ENCODE measurements at places on chromosomes 2 and 18.
A peak's percentile ranks its signal among the peaks of the same experiment; 100 is the strongest.

- DNase-seq = no peak
These were observed 7.0 kb downstream of the ASIC4 start for GRCh38 chr2:219521066-219521880.

DNA sequence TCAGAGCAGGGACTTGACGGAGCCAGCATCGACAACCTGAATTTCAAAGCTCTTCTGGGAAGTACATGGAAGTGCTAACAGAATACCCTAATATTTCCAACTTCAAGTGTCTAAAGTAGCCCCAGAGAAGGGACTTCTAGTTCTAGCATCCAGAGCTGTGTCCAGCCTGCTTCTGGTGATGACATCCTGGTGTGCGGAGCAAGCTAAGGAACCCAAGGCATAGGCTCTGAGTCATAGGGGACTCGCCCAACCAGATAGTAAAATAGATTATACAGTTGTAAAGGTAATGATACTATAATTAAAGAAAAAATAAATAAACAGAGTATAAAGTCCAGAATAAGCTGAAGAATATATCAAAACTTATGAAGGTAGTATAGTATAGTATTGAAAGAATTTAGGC lies 108.1 kb upstream of the SERPINE2 start:
- no peak for DNase-seq

GRCh38 chr2:9525266-9525665 lies 30.4 kb downstream of the ADAM17 start:
- DNase-seq = no peak

GRCh38 chr2:66567729-66568128 lies 132.8 kb downstream of the MEIS1 start:
- DNase-seq = no peak

DNA sequence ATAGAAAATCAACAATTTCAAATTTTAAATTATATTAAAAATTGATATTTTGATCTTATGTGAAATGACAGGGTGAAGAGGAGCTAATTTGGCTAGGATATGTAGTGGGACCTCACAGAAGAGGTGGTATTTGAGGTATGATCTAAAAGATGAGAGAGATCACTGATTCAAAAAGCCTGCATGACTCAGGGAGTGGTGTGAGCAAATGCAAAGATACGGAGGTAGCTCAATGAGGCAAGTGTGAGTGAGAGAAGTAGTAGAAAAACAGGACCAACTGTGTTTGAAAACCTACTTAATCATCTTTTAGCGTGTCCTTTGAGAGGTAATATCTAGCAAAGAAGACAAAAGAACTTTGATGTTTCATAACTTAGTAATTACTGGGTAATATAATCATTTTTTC lies 557.5 kb downstream of the DSC3 start:
- no peak for DNase-seq

DNA sequence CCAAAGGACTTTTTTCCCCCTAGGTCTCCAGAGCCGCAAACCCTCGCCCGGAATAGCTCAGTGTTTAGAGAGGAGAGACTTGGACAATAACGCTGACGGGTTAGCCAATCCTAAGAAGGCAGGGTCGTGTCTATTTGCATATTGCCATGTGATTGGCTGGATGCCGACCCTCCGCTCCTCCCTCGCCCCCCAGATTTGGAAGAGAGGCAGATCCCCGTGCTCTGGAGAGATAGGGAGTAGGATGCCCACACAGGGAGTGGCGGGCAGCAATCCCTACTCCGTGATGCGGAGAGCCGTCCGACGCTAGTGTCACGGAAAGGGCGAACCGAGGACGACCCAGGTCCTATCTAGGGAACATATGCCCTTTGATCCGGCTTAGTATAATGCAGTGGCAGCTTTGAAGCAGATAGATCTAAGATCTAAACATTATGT lies 1.4 kb downstream of the WNT6 start:
- DNase-seq = peak; percentile 71

- DNase-seq = no peak
These were observed 578.7 kb upstream of the ID2 start for GRCh38 chr2:8103085-8103708.

- DNase-seq = no peak
These were observed 117.9 kb upstream of the ODC1 start for GRCh38 chr2:10566018-10566417.

- DNase-seq = no peak
These were observed 76.7 kb downstream of the PTGR3 start for GRCh38 chr18:75132098-75132870.

DNA sequence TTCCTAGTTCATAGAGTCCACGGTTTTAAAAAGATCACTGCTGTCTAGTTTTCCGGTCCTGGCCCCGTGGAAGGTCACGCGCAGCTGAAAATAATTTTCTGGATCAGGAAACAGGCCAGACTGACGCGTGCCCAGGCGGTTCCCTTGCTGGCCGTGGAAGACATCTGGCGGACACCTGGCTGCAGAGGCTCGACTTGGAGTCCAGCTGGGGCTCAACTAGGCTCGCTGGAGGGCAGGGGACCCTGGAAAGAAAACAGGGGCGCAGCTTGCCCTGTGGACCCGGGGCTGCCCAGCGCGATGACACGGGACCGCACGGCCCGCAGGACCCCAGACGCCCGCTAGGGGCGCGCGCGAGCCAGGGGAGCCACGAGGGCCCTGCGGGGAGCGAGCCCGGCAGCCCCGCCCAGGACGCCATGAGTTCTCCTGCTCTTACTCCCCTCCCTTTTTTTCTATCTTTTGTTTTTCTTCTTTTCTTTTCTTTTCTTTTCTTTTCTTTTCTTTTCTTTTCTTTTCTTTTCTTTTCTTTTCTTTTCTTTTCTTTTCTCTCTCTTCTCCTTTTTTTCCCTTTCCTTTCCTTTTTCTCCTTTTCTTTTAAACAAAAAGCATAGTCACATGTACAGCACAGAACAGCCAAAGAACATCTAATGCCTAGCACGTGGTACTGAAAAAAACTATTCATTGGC lies 43.2 kb upstream of the UBE2F start:
- peak; percentile 58 for DNase-seq

- DNase-seq = no peak
These were observed 125.3 kb upstream of the APCDD1 start for GRCh38 chr18:10329101-10329500.

GRCh38 chr2:96952976-96953610 lies 33.3 kb downstream of the FAM178B start:
- DNase-seq = no peak

DNA sequence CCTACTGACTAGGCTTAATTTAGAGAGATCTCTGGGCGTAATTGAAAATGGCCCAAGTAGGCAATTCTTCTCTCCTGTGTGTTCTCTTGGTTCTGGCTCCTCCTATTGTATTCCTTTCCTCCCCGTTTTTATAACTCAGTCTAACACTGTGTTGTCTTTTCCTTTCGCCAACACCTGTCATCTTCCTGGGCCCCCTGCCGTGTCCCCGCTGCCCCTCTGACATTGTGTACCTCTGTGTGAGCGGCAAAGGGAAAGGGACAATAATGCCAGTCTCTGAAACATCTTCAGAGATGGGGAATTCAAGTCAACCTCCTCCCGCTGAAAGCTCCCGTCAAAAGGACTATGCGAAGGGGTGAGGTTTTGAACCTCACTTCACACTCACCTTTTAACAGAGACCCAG lies 210.9 kb downstream of the GBX2 start:
- no peak for DNase-seq

GRCh38 chr2:127695491-127696472 lies 5.5 kb upstream of the SFT2D3 start:
- peak; percentile 71 for DNase-seq

DNA sequence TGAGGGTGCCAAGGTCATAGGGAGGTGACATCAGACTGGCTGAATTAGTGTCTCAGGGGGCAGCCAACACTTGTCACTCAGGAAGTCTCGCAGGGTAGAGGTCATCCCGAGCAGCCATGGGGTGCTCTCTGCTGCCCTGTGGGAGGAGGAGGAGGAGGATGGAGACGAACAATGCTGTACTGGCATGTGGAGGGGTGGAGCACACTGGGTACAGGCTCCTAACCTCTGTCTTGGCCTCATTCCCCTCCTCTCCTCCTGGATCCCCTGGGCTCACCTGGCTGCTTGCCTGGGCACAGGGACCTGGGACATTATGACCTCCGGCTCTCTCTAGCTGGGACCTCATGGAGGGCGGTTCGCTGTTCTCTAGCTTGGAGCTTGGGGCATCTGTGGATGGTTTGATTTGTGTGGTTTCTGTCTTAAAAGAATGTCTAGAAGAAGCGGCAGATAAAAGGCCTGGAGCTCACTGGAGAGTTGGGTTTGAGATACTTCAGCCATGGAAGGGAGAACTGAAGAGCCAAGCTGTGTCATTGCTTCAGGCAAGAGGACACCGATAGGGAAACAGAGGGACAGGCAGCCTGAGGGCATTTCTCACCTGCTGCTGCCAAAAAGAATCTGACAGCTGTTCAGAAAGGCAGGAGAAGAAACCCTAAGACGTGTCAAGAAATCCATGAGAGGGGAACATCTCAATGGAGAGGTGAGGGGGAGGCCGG lies 133.1 kb downstream of the SEPTIN10 start:
- no peak for DNase-seq

DNA sequence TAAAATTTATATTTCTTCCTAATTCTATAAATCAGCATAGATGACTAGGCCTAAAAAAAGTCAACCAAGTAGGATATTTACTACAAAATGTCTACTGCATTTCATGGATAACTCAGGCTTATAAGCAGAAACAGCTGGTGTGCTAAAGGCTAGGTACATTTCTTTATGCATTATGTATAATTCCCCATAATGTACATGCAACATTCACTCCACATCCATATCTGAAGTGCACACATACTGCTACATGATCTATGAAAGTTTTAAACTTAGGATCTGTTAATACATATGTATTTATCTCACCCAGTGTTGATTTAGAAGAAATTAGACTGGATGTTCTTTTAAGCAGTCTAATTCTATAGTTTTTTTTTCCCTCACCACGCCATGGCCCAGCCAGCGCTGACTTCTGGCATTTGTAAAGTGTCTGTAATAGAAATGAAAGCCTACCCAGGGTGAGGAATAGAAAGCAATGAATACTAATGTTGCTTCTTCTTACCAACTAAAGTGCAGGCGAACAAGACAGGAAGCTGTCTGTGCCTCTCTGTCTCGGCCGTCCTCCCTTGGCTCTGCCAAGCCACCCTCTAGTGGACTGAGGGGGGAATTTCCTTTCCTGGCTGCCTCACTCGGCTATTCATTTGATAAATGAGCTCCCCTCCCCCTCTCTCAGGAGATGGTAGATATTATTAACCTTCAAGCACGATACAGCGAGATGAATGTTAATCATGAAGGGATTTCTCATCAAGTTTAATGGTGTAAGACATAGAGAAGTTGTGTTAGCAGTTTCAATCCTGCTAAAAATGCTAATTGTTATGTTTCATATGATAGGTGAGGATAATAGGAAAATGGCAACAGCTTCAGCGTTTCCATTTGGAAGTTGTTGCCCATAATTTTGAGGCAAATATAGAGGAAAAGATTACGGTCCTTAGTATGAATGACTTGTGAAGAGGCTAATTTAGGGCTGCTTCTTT lies 384.5 kb downstream of the MTX2 start:
- peak; percentile 58 for DNase-seq

DNA sequence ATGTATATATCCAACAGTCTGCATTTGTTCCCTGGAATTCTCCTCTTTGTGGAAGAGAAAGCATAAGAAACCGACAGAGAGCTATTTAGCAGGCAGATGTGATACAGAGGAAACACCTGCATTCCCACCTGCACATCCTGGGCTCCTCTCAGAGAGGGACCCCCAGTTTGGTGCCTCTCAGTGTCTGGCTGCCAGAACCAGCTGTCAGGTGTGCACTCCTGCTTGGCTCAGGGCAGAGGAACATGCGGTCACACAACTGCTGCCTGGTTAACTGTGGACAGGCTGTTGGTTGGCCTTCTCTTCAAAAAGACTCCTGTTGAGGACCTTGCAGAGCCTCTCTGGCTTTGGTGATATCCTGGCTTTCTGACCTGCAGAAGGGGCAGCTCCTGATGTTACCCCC lies 54.6 kb downstream of the ITGB6 start:
- no peak for DNase-seq

- no peak for DNase-seq
These were observed 135.7 kb upstream of the EPC2 start for GRCh38 chr2:148508878-148509287.

- DNase-seq = no peak
These were observed 89.0 kb downstream of the MARCHF4 start for GRCh38 chr2:216283038-216283900.

DNA sequence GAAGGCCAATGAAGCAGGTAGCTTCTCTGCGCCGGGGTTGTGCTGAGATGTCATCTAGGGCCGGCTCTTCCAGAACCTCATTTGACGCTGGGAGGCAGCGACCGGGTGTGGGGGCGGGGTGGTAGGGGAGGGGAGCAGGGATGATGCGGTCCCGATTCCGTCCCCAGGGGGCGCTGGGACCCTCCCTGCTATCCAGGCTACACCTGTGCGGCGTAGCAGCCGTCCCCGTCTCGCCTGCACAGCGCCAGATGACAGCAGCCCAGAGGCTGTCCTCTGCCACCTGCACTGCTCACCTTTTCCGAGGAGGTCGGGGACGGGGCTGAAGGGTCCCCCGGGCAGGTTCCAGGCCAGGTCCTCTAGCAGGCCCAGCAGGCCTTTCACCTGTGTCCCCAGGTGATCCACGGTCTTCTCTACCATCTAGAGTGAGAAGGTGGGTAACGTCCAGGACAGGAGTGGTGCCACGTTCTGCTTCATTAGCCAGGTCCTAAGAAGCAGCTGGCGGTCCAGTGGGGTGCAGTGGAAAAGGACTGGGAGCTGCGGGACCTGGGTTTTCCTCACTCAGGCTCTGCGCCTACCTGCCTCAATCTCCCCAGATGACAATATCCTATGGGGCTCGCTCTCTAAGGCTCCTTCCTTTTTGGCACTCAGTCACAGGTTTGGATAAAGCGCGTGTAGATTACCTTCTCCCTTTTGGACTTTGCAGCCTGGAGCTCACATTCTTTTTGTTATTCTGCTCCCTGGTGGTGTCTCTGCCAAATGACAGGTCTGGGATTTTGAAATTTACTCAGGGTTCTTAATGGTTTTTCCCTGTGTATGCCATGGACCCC lies 56.0 kb upstream of the RAB6C start:
- DNase-seq = peak; percentile 65
